ENCODE measurements at places on chromosomes 4 and X.

- no peak for DNase-seq
Observed at GRCh38 chrX:47578692-47579091, 3.5 kb upstream of the TIMP1 start.

DNA sequence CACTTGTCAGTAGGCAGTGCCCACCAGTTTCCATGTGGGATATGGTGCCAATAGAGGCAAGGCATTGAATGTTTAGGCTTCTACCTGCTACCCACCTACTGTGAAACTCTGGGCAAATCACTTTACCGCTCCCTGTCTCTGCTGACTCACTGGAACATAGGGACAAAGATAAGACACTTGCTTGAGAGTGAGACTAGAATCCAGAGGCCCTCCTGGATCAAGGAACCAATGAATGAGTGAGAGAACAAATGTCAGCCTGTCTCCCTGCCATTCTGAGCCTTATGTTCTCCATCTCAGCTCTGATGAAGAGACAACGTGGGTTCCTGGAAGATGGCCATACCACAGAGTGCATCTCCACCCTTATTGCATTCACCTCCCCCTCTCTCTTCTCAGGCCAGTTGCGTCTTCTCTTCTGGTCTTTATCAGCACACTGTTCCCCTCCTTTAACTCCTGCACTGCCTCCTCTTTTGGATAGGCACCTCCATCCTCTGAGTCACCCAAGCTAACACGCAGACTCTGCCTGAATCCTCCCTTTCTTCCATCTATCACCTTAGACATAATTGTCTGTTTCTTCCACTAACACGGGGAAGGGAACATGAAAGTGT, 15.4 kb upstream of the PRRG3 start:
- DNase-seq, result no peak

- no peak for DNase-seq
Observed at GRCh38 chrX:124293810-124294209, 38.6 kb upstream of the TEX13D start.

GRCh38 chr4:32031026-32031425, 1310.9 kb downstream of the PCDH7 start:
- DNase-seq, result no peak

DNA sequence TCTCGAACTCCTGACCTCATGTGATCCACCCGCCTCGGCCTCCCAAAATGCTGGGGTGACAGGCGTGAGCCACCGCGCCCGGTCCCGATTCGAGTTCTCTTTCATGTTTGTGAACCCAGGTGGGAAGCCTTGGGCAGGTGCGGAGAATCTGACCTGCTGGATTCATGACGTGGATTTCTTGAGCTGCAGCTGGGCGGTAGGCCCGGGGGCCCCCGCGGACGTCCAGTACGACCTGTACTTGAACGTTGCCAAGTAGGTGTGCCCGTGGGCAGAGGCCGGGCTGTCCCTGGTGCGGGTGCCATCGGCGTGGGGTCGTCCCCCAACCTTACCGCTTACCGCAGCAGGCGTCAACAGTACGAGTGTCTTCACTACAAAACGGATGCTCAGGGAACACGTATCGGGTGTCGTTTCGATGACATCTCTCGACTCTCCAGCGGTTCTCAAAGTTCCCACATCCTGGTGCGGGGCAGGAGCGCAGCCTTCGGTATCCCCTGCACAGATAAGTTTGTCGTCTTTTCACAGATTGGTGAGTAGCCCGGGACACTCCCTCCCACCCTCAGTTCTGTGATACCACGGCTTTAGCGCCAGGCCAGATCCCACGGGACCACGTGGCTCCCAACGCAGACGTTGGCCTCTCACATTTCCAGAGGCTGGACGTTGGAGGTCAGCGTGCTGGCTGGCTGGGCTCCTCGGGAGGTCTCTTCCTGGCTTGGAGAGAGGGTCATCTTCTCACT, 15.6 kb downstream of the IL3RA start:
- DNase-seq, result no peak

DNA sequence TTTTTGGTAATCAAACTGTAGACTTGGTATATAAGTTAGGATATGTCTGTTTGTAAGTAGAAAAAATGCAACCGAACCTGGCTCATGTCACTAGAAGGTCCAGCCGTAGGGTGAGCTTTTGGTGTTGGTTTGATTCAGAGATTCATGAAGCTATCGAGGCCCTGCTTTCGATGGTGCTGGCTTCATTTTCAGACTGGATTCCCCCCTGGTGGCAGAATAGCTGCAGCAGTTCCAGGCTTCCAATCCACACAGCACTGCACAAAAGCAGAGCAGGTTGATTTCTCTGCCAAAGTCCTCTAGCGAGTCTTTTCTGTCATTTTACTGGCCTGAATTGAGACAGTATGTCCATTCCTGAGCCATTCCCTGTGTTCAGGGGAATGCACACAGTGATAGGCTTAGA, 33.1 kb downstream of the PDK3 start:
- no peak for DNase-seq
